Stimulated activated naive CD4-positive, alpha-beta T cell (primary cell): ENCODE measurements at places on chromosomes 2 and 18.
A peak's percentile ranks its signal among the peaks of the same experiment; 100 is the strongest.

DNA sequence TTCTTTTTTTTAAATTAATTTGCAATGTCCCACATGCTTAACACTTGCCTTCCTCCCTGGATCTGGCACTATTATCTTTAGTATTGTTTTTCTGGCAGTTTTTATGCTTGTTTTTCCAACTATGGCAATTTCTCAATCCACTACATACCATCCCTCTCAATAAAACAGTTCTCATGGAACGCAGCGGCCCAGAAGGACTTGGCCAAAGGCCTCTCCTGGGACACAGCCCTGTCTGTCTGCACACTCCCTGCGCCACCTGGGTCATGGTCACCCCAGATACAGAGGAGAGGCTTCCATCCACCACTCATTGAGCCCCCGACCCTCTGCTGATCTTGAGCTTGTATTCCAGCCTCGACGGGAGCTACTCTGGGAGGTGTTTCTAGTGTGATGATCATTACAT lies 91.2 kb downstream of the TWIST2 start:
- DNase-seq, result no peak

- DNase-seq, result no peak
Observed at GRCh38 chr2:88834866-88835265, 143.4 kb downstream of the RPIA start.

GRCh38 chr2:162768656-162769055 lies 69.9 kb downstream of the KCNH7 start:
- no peak for DNase-seq

DNA sequence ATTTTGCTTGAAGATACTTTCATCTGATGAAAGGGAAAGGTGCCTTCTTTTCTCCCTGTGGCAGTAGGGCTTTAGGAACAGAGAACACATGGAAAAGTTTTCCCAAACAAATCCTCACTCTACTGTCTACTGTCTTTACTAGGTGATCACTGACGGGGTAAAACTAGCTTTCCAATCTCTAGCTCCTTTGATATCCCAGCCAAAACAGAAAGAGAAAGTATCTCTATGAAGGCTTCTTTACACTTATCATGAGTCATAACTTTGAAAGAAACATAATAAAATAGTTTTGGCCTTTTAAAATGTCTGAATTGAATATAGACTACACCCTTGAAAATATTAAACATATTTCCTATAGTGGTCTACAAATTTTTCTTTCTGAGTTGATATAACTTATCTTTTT lies 214.5 kb downstream of the DSEL start:
- no peak for DNase-seq

DNA sequence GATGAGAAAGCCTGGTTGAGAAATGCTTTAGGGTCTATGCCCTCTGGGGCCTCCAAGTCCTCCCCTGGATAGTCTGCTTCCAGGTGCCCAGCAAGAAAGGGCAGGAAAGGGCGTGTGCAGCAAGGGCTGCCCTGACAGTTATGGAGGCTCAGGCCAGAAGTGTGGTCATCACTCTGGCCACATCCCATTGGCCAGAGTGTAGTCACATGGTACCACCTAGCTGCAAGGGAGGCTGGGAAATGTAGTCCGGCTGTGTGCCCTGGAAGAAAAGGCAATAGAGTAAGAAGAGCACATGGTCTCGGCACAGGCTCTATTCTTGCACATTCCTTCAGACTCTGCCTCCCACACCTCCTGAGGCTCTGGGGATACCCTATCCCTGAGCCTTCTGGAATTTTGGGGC lies 35.7 kb downstream of the ODC1 start:
- peak; percentile 5 for DNase-seq

- DNase-seq, result no peak
Observed at GRCh38 chr18:68397241-68398035, 317.5 kb downstream of the TMX3 start.

DNA sequence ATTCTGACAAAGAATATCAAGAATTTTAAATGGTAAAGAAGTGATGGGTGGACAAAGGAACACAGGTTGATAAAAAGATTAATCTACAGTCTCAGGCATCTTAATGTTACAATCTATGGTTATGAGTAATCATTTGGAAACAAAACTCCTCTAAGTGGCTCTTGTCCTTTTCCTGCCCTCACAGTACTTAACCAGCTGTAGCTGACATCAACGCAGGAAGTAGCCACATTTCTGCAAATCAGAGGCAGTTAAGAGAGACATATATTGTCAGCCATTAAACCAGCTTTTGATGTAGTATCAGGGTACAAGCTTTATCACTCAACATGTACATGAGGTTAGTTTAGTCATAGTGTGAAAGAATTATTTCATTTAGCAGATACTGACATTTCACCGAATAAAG lies 244.6 kb downstream of the NR4A2 start:
- no peak for DNase-seq
